NK-92 treated with Interleukin-12 subunit alpha and Interleukin-12 subunit beta, amount 100 ng/mL, for 24 hours (cell line): ENCODE measurements at places on chromosomes 2 and 18.

- DNase-seq, result no peak
These were observed 670.3 kb upstream of the SALL3 start for GRCh38 chr18:78309307-78309706.

GRCh38 chr2:119771331-119771730 is 11.6 kb downstream of the PTPN4 start:
- DNase-seq, result no peak

- DNase-seq, result no peak
These were observed 88.0 kb downstream of the SOCS6 start for GRCh38 chr18:70376914-70377258.

DNA sequence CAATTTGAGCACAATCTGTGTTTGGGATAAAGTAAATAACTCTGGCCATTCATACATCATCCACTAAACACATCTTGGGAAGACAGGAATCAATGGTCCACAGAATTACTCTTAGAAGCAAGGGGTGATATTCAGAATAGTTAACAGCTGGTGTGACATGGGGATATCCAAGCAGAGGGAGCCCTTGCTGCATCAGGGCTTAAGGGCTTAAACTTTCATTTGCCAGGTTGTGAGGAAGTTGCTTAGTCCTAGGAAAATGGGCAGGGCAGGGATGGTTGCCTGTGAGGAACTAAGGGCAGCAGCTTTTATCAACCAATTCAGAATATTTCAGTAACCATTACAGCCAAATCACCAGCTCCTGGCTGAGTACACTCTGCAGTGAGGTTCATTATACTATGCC is 2.0 kb upstream of the ITGA6 start:
- no peak for DNase-seq

DNA sequence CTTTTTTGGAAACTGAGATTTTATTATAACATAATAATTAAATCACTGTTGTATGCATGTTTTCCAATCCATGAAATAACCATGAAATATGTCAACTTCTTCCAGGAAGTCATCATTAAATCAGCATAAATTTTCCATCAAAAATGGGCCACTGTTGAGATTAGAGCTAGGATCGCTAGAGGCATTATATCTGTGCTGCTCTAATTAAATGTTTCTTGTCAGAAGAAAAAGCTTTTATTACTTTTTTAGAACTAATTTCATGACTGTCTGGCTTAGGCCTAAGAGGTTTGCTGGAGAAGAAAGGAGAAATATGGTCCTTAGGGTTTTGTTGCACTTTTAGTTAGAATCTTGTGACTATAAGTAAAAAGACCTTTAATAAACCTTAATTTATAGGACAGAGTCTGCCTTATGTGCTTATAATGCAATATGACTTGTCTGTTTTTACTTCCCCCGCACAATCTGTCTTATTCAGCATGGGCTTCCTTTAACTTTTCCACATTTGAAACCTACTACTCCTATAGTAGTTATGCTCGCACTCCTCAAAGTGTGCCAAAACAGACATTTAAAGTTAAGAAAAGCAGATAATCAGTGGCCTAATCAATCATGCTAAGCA is 363.4 kb upstream of the GCFC2 start:
- no peak for DNase-seq

- DNase-seq, result peak; percentile 1
These were observed 273.7 kb upstream of the LRATD1 start for GRCh38 chr2:14358774-14359173.

- DNase-seq, result no peak
These were observed 66.5 kb upstream of the SLC1A4 start for GRCh38 chr2:64922482-64923384.

GRCh38 chr2:136019306-136019705 is 33.9 kb upstream of the DARS1 start:
- no peak for DNase-seq

DNA sequence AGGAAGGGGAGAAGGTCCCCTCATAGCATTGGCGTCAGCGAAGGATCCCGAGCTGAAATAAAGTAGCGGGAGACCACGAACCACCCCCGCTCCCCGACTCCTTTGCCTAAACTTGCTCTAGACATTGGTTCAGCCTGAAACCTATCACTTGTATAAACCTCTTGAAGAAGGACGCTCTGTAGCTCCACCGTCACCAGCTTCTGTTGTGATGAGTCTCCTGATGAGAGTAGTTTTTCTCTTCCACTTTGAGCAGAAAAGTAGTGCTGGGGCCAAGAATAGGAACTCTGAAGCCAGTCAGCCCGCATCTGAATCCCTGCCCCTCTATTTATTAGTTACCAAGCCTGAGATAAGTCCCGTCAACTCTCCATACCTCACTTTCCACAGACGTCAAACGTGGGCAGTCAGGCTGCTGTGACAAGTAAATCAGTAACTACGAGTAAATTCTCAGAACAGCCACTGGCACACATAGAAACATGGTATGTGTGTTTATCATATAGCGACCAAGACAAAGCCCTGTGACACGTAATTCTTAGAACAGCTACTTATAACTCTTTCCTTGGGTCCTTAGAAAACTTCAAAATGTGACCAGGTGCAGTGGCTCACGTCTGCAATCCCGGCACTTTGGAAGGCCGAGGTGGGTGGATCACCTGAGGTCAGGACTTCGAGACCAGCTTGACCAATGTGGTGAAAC is 61.7 kb downstream of the CD226 start:
- no peak for DNase-seq
